WTC11 (cell line): ENCODE measurements at places on chromosomes 16 and 17. TPM values are rescaled to one million over a fixed set of nuclear protein-coding genes. Genes with fewer than 3 reads are reported as not detected.

GRCh38 chr17:41977991-41978390 is 11.4 kb downstream of the CNP start:
- DNase-seq: no peak

DNA sequence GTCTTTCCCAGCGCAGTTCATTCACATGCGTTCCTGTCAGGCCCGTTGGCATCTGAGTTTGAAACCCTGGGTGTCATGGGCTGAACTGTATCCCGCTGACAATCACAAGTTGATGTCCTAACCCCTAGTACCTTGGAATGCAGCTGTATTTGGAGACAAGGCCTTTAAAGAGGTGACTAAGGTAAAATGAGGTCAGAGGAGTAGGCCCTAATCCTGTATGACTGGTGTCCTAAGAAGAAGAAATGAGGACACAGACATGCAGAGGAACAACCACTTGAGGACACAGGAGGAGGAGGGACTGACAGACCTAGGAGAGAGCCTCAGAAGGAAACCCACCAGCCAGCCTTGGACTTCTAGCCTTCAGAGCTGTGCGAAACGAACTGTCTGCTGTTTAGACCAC is 33.1 kb downstream of the TRPV2 start:
- no peak for DNase-seq

DNA sequence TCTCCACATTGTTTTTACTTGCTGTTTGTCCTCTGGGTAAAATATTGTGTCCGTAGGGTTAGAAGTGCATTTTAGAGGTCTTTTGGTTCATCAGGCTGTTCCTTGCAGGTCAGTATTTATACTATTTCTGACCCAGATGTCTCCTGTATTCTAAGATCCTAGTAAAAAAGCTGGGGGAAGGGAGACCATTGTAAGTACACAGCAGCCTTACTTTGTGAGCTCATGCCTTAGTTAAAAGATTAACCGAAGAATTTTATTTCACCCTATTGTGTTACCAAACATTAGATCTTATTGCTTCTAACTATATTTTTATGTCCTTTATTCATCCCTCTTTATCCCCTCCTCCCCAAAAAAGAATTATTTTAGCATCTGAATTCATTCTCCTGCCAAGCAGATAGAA is 444.1 kb upstream of the RBFOX1 start:
- DNase-seq: no peak

The KCNJ2 gene
- total RNA-seq: 1.1 to 1.6 TPM (median 1.3 TPM) in 3 replicates

- DNase-seq: no peak
Measured at GRCh38 chr16:85570213-85570734, 42.8 kb upstream of the GSE1 start.

DNA sequence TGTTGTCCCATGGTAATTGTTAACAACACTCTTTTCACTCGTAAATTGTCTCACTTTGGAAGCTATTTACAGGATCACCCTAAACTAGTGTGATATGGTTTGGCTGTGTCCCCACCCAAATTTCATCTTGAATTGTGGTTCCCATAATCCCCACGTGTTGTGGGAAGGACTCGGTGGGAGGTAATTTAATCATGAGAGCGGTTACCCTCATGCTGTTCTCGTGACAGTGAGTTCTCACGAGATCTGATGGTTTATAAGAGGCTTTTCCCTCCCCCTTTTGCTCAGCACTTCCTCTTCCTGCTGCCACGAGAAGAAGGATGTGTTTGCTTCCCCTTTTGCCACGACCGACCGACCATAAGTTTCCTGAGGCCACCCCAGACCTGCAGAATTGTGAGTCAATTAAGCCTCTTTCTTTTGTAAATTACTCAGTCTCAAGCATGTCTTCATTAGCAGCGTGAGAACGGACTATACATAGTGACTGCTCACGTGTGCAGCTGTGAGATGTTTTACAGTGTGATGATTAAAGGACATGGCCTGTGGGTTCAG is 34.4 kb downstream of the DNAH3 start:
- DNase-seq: no peak

DNA sequence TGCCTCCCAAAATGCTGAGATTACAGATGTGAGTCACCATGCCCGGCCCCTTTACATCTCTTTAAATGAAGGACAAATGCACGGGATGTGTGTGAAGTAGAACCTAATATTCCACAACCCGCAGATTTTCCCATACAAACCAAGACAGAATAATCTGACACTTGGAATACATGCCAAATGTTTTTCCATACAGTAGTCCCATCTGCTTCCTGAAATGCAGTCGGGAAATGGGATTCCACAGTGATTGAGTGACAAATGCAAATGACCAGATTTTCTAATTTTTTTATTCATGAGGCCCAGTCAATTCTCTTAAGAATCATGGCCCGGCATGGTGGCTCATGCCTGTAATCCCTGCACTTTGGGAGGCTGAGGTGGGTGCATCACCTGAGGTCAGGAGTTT is 6.8 kb upstream of the ZNF200 start:
- no peak for DNase-seq

GRCh38 chr16:64428463-64429113 is 693.3 kb downstream of the CDH11 start:
- no peak for DNase-seq

DNA sequence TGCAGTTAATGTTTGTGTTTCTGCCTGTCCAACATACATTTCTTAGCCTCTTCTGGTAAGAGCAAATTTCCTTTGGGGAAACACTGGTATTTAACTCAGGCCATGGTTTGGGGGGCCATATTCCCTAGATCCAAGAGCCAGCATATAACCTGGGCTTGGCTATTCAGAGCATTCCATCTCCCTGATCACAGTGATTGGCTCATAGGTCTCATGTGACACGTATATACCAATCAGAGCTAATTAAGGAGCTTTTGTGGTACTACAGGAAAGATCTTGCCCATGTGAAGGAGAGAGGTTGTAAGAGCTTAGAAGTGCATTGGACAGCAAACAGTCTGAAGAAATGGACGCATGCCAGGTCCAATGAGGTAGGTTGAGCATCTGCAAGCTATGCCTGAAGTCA is 33.4 kb upstream of the GPR139 start:
- no peak for DNase-seq
